ENCODE measurements at places on chromosomes 1 and 21.

DNA sequence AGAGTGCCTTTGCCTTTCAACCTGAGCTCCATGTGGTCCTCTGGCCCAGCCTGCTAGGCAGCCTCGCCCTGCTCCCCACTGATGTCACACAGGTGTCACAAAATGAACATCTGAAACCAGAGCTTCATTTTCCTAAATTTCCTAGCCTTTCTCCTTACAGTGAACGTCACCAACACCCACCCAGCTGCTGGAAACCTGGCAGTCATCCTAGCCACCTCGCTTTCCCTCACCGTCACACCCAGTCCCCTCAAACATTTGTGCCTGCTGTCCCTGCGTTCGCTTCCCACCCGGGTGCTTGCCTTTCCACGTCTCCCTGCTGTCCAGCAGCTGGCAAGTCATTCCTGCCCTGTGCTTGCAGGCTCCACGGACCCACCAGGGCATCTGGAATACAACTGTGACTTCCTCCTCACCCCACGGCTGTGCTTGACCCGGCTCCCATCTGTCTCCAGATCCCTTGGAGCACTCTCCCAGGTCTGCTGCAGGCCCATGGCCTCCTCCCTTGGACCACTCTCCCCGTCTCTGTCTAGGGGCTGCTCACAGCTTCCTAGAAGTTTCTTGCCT lies 23.5 kb downstream of the ADARB1 start:
- DNase-seq, result no peak

GRCh38 chr1:154987326-154987725 lies 4.2 kb downstream of the FLAD1 start:
- no peak for DNase-seq

DNA sequence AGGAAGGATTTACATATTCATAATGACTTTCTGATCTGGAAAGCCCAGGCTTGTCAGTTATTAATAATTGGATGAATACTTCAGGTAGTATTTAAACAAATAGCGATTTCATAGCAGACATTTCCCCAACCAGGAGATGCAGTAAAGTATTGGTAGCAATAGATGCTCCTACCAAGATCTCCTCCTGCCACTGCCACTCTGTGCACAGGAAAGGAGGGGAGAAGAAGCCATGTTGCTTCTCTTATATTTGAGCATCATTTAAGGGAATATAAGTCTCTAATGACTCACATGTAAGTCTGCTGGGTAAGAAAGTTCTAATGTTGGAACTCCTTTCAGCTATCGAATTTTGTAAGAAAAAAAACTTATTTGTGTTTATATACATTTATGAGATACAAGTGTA lies 420 bp upstream of the IFI16 start:
- no peak for DNase-seq

DNA sequence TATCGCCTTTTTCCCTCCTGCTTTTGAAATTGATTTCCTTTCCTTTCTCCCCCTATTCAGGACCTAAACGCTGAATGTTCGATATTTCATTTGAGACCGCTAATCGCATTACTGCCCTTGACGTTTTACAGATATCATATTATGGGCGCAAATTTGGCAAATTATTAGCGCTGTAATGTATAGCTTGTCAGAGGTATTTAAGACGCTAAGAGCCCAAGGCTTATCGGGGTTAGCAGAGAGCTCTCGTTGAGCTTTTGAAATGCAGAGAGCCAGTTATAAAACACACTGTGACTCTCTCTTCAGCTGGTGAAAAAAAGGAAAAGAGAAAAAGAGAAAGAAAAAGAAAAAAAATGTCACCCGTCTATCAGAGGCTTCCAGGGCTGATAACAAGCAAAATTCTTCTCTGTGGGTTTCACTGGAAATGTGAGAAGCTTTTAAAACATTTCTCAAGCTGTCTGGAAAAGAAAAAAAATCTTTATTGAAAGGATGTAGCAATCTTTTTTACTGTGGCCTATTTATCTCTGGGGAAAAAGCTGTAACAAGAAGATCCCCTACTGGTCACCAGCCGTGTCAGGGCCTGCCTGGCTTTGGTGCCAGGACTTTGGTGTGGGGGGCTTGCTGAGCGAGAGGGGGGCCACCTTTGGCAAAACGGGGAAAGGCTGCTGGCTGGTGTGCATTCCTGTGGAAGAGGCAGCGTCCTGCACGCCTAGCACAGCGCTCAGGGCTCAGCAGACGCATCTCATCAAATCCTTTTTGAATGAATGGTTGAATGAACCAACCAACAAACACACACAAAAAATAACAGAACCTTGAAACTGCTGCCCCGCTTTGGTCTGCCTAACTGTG lies 119.8 kb downstream of the RNF220 start:
- DNase-seq, result no peak

GRCh38 chr1:235652364-235652763 lies 2.8 kb upstream of the GNG4 start:
- DNase-seq, result no peak

GRCh38 chr1:89681045-89681729 lies 48.3 kb downstream of the LRRC8C start:
- no peak for DNase-seq

- no peak for DNase-seq
Measured at GRCh38 chr1:182446033-182446669, 3.8 kb upstream of the RGSL1 start.

DNA sequence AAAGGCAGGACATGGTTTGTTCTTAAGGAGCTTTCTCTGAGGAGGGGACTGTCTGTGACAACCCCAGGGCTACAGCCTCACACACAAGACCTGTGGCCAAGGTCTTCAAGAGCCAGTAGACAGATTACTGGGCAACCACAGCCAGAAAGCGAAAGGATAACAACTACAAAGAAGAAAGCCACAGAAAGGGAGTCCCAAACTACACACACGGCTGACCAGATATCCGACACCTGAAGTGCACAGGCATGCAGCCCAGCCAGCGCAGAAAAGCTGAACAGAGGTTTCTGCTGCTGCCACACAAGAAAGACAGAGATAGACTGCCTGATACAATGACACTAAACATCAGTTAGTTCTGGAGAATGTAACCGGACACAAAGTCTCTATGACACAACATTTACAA lies 21.4 kb upstream of the NADK start:
- no peak for DNase-seq

DNA sequence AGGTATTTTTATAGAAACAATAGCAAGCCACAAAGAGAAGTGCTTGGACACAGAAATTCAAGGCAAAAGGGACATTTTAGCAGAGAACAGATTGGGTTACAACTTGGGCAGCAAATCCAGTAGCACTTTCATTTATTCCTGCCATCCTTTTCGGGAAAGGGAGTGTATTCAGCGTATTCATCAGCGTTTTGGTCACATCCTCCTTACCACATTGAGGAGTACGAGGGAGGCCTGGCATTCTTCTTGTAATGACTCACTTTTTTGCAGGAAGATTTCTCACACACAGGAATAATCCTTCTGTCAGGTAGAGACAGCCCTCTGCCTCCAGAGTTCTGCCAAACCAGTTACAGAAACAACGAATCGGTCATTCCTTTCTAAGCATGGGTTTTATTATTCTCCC lies 18.1 kb upstream of the FAM78B start:
- DNase-seq, result no peak

DNA sequence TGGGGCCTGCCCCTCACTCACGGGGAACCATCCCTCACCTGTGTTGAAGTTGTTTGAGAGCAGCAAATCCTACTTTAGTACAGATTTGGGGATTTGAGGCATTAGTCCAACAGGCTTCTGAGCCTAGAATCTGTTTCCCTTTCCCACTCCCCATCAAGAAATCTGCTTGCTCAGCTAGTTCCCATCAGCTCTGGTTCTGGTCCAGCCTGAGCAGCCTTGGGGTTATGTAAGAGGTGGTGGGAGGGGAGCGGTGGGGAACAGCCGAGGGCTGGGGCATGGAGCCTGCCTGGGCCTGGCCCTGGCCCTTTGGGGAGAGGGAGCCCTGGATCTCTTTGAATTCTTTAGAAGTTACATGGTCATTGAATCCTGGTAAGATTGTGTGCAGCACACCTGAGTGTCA lies 4.1 kb downstream of the GSTM5 start:
- DNase-seq, result no peak

GRCh38 chr1:73556270-73556669 lies 641.7 kb downstream of the LRRIQ3 start:
- DNase-seq, result no peak

- no peak for DNase-seq
Measured at GRCh38 chr1:225548140-225548857, 104.6 kb downstream of the ENAH start.

DNA sequence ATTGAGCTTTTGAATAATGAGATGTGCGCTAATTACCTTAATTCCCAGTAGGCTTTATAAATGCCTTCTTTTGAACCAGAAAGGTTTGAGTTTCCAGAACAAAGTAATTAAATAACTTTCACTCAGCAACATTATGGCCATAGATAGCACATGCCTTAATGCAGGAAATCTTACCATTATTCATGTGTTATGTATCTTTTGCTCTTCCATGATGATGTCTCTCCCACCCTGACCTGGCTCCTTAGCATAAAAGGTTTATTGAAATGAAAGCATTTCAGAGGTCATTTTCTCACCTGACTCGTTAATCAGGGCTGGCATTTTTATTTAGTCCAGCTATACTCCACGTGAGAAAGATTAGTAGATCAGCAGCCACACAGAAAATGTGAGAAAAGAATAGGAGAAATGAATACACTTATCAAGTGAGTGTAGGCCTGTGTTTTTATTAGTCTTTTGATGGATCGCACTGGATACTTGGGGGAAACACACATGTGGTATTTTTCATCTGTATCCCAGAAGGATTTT lies 180.2 kb downstream of the ATP6V1G3 start:
- no peak for DNase-seq

DNA sequence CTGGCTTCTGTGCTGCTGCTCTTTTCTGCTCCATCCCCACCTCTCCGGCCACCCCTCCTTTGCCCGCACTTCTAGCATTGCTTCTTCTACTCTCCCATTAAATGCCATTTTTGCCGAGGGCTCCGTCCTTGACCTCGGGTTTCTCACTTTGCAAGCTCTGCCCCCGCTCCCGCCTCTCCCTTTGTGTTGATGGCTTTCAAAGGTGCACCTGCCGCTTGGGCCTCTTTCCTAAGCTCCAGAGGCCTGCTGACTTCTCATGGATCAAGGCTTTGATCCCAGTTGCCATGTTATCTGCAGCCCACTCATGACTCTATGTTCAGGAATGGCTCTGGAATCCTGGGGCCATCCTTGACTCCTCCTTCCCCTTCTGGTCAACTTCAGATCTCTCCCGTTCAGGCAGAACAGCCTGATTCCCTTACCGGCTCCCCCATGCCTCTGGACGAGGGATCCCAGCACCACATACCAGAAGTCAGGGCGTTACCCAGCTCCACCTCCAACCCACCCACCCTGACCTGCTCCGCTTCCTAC lies 54.3 kb downstream of the TLR5 start:
- DNase-seq, result no peak

DNA sequence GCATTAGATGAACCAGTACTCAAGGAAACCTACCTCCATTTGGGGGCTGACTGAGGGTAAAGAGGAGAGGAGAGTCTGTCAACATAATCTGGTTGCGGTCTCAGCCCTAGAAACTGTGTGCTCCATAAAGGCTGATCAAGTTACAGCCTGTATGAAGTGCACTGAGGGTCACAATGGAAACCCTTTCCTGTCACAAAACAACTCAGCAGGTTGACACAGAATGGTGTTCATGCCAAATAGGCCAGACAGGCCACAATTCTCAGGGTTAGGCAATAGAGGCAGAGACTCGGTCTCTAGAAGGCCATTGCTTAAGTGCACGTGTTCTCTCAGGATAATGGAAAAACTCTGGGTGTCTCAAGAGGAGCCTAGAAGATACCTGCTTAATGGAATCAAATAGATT lies 4.1 kb upstream of the ANKRD35 start:
- DNase-seq, result no peak

- DNase-seq, result no peak
Measured at GRCh38 chr1:154551474-154551873, 7.0 kb downstream of the UBE2Q1 start.

GRCh38 chr1:60835649-60836048 lies 246.7 kb upstream of the NFIA start:
- DNase-seq, result no peak

DNA sequence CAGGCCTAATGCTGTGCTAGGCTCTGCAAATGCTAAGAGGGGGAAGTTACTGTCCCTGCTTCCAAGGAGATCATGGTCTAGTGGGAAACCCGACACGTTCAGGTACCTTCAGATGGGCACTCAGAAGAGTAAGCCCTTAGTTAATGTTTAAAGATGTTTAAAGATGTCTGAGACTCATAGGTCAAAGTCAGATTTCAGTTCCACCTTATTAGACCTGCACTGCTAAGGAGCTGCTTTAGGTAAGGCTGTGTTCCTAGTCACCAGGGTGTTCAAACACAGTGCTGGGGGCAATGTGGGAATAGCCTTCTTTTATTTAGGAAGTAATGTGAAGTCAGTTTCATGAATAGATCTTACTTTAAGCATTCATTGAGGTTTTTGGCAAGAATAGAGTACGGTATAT lies 3.8 kb upstream of the RUSC1 start:
- no peak for DNase-seq

- no peak for DNase-seq
Measured at GRCh38 chr1:97721221-97721620, 199.6 kb downstream of the DPYD start.

DNA sequence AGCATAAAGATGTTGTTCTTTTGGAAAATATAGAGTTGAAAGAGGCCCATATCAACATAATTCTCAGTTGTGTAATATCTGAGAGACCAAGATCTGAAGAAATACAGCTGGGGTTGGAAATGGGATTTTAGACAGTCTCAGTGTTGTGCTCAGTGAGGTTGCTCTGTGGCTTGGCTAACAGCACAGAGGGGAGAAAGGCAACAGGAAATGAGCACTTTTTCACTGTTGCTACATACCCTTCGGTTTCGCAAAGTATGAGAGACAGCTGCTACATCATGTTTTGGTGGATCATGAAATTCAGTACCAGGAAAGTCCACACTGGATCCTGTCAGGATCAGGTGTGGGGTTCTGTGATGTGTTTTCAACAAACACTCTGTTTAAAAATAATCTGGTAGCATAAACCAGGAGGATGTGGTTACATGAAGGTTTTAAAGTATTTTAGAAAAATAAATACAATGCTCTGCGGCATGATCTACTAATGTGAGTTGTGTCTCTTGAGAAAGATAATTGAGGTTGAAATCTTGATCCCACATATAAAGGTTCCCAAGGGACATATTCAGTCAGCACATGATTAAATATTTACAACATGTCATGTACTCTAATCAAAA lies 7.0 kb upstream of the GPR88 start:
- DNase-seq, result no peak

DNA sequence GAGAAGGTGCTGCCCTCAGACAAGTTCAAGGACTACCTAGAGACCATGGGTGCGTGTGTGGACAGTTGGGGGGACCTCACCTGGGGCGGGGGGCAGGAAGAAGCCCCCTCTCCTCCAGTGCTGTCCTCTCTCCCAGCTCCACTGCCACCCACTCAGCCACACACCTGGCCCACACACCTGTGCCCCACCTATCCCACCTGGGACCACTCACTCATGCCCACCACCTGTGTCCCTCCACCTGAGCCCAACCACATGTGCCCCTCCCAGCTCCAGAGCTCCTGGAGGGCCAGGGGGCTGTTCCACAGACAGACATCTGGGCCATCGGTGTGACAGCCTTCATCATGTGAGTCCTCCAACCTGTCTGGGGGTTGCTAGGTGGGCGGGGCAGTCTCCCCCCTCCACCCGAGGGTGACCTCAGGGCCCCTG lies 29.0 kb downstream of the TRIM11 start:
- no peak for DNase-seq

GRCh38 chr1:117810553-117810952 lies 118.9 kb downstream of the GDAP2 start:
- no peak for DNase-seq

- no peak for DNase-seq
Measured at GRCh38 chr1:232381394-232382100, 248.4 kb downstream of the SIPA1L2 start.
